ENCODE measurements at places on chromosomes 5 and 9.

DNA sequence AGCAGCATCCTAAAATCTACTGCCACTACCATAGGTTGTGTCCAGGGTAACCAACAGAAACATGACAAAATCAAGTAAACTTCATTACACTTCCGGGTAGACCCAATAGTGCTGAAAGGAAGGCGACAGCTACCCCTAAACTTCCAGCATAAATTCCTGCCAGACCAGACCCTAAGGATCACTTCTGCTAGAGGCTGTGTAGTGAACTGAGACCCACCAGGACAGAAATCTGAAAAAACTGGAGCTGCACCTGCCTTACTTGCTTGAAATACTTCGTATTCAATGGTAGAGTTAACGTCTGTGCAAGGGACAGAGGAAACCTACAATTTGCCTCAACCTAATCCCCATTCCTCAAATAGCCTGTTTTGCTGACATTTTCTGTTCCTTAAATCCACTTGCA, 1.0 kb upstream of the SECISBP2 start:
- DNase-seq: peak; percentile 24

- DNase-seq: peak; percentile 44
These were observed 336.3 kb downstream of the KDM4C start for GRCh38 chr9:7094052-7094451.

DNA sequence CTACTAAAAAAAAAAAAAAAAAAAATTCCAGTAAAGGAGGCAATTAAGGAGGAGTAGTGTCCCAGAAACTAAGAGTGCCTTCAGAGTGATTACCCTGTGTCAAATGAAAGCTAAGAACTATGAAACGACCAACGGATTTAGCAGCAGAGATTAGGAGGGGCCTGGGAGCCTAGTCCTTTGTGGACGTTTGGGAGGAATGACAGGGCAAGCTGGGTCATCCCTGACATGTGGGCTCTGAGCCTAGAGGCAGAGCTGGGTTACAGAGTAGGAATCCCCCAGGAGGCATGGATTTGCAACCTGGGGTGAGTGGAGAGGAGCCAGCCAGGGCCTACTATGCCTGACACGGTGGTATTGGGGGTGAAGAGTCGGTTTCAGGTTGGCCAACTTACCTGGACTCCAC, 4.3 kb upstream of the ARID3C start:
- no peak for DNase-seq

GRCh38 chr9:114437401-114437893, 49.7 kb upstream of the AKNA start:
- no peak for DNase-seq

Data from ELR (cell line).